NCI-H460 (cell line): ENCODE measurements at places on chromosomes 13 and 19. TPM values are rescaled to one million over a fixed set of nuclear protein-coding genes. Genes with fewer than 3 reads are reported as not detected.

The AP2A1 gene
- total RNA-seq: 25.6 and 29.1 TPM in 2 replicates

DNA sequence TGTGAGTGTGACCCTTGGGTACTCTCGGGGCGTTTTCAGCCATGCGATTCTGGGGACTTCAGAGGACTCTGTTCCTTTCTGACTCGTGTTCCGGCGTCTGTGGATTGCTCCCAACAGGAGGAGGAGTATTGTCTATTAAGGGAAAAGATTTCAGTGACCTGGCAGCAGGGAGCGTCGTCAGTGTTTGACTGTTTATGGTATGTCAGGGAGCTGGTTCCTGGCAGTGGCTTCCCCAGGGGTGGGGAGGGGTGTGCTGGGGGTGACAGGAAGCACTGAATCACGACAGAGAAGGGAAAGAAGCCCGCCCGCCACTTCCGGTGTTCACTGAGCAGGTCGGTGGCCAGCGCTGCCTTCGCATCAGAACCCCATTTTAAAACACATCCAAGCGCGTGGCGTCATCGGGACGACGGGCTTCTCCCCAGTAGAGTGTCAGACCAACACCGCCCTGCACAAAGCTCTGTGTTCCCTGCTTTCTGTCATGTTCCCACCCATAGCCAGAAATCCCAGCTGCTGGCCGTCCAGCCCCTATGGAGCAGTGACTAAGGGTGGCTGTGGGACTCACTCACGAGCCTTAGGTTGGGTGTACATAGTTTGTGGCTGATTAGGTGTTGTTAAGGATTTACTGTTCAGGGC, 33.8 kb downstream of the COL4A2 start:
- DNase-seq: no peak

The TPT1 gene
- total RNA-seq: 3,373 and 3,747 TPM in 2 replicates

DNA sequence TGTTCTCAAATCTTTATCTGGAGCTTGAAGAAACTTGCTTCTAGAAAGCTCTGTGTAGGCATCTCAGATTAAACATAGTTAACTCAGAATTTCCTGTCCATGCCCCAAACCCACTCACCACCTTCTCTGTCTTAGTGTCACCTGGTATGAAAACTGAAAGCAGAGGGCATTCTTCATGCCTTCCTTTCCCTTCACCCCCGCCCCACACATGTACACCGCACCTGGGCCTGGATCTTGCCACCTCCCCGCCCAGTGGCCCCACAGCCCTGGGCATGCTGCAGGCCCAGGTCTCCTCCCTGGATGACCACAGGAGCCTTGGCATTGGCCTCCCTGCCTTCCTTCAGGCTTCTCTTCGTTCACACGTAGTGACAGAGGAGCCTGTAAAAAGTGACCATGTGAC, 15.8 kb downstream of the CFAP97D2 start:
- DNase-seq: no peak

GRCh38 chr13:105627270-105627669, 908.2 kb downstream of the EFNB2 start:
- DNase-seq: no peak

The TEX101 gene
- total RNA-seq: not detected in 2 replicates

DNA sequence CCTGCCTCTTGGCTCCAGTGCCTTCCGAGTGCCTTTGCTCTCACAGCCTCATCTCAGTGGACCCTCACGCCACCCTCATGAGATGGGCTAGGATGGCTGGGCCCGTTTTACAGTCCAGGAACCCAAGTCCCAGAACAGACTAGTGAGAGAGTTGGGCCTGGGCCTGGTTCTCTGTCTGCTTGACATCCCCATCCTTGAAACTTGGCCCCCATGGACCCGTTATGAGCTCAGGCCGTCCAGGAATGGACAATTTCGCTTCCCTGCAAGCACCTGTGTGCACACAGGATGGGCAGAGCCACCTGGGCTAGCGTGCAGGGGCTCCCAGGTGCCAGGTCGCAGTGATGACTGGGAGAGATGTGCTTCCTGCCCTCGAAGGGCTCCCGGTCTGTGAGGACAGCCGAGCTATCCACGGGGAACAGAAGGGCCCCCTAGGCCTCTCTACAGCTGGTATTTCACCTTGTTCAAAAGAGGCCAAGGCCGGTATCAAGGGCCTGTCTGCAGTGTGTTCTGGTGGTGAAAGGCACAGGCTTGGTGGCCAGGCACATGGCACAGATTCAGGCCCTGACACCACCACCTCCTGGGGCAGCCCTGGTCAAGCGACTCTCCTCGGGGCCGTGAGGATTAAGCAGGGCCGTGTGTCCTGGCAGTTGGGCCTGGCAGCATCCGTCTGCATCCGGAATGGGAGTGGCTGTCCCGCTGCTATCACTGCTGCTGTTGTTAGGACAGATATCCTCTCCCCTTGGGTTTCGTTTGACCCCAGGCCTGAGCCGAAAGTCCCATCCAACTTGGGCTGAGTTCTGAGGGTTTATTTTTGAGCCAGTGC, 38.9 kb downstream of the CAPN12 start:
- no peak for DNase-seq

- no peak for DNase-seq
These were observed 4.6 kb downstream of the MEDAG start for GRCh38 chr13:30910676-30911075.

DNA sequence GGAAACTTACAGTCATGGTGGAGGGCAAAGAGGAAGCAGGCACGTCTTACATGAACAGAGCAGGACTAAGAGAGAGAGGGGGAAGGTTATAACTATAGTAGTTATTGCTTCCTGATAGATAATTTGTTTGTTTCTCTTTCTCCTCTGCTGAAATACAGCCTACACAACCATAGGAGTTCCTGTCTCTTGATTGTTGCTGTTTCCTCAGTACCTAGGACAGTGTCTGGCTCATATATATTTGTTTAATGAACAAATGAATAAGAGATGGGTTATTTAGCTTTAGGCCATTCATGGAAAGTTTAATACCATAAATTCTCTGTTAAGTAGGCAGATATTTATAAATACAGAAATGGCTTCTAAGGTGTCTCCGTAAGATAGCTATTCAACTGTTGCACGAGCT, 95.2 kb downstream of the PCCA start:
- DNase-seq: no peak

- DNase-seq: no peak
These were observed 11.5 kb upstream of the SPART start for GRCh38 chr13:36357692-36358091.

- DNase-seq: no peak
These were observed 59.7 kb downstream of the KCTD12 start for GRCh38 chr13:76826527-76826926.

DNA sequence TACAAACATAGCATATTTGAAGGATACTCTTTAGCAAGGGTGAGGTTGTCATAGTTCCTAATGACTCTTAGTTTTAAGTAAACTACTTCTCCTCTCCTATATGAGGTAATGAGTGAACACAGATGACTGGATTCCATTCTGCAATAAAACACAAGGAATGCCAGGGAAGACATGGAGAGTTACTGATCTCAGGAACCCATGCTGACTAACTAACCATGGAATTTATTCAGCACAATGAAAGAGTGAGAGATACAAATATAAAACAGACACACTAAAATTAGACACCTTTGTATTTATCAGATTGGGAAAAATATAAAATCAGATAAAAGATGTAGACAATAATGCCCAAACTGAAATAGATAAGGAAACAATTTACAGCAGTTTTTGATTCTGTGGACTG, 1525.9 kb upstream of the SLC10A2 start:
- no peak for DNase-seq

The CAMSAP3 gene
- total RNA-seq: 0.35 and 0.89 TPM in 2 replicates

The SLITRK5 gene
- 4.6 and 5.5 TPM in 2 replicates for total RNA-seq

The THSD8 gene
- not detected in 2 replicates for total RNA-seq

DNA sequence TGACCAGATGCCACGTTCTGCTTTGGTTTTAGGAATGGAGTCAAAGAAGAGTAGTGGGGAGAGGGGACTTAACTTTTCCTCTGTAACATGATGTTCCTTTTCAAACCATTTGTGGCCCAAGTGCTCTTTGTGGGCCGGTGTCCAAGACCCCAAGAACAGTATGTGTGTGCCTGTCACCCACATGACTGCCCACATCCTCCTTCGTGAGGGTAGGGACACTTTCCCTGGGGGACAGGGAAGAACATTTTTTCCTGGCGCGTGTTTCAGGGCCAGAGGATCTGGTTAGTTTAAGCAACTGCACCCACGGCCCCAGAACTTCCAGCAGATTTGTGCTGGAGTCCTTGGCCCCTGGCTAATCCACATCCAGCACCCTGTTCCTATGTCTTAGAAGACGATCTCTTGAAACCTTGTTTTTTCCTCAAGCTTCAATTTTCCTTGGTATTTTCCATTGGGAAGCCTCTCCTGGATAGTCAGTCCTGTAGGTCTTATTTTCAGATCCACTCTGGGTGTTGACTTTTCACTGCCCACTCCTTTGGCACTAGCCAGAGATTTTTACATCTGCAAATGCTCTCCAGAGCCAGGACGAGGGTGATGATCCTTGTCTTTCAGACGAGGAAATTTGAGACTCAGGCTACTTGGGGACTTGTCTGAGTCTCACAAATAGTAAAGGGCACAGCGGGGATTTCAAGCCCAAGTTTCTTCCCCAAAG, 10.8 kb upstream of the CCDC97 start:
- DNase-seq: no peak

GRCh38 chr19:34044021-34044420, 128.3 kb upstream of the LSM14A start:
- no peak for DNase-seq

GRCh38 chr13:33550885-33551284, 265.3 kb upstream of the STARD13 start:
- DNase-seq: no peak

The RINL gene
- total RNA-seq: 4.2 and 4.8 TPM in 2 replicates

DNA sequence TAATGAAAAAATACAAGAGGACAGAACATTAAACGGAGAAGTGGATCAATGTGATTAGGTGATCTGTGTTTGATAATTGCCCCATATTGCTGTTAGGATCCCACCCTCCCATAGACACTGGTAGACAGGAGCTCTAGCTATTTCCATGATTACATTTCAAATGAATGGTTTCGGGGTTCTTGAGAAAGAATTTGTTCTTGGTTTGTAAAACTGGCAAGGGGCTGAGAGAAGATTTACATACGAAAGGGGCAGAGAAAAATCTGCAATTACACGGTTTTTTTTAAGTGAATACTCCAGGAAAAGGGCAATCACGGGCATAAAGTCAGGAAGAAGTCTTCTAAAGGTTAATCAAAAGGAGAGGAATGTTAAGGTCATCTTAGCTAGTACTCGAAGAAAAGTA, 2125.7 kb upstream of the PCDH20 start:
- DNase-seq: no peak
